ENCODE measurements at places on chromosomes 16 and 17.

DNA sequence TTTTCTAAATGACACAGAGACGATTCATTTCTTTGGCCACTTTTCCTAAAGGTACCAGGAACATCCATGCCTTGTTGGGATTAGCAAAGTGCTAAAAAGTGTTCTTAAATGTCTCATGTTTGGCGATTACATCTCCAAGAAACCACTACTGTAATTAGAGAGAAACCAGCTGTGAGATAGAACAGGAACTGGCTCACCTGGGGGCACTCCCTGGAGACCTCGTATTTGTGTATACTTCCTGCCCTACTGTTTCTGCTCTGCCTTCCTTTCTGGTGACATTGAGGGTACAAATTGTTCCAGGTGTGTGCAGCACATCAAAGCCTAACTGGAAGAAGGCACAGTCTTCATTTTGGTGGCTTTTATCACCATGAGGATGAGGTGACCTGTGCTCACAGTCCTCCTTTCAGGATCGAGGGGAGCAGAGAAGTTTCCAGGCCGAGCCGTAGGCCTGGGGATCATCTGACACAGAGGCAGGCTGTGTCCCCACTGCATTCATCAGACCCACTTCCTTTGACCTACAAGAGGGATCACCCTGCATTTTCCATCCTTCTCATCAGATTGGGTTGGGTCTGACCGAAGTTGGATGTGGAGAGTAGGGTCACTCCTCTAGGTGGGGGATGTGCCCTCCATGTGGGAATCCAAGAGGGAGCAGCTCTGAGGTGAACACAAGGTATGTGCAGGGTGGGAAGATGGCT lies 23.7 kb downstream of the CCL4 start:
- no peak for DNase-seq

DNA sequence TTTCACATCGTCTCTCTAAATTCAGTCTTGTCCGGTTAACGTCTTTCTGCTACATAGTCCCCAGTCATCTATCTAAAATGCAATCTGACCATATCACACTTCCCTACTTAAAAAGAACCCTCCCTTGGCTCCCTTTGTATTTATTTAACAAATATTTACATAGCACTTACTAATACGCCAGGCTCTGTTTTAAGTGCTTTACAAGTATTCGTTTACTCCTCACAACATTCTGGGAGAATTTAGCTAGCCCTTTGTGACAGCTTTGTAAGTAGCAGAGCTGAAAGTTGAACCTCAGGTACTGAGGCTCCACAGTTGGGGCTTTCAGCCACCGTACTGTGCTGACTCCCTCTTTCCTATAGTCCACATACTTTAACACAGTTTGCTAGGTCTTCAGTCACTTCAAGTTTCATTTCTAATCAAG lies 9.2 kb downstream of the PAFAH1B1 start:
- no peak for DNase-seq

DNA sequence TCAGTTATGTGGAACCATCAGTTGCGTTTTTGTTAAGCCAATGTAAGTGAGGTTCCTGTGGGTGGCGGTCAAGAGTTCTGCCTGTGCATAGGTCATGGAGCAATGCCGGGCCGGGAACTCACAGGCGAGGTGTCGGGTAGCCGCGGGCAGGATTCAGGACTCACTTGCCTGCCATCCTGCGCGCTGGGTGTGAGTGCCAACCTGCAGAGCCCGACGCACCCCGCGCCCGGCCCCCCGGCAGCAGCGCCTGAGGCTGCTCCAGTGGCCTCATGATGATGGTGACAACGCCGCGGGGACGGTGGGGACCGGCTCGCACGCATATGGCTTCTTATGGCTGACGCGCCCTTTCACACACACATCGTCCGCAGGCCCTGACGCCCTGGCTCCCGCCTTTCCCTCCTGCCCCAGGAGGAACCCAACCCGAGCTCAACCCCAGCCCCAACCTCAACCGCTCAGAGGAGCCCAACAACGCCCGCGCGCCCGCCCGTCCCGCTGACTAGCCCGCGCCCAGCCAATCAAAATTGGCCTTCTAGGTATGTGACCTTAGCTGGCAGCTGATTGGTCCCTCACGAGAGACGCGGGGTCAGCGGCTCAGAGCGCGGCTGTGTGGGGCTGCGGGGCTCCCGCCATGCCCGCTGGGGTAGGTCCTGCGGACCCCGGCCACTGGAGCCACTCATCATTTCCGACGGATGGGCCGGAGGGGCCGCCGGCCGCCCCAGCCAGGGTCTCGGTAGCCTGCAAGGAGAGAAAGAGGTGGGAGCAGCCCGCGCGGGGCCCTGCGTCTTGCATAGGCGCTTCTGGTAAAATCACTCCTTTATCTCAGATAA lies at the start of gene C16orf95:
C16orf95 (minus strand) TSS at position 470 of the 827 bp plus-strand sequence; CDS start at position 320, 150 bp downstream.
- peak; percentile 97 for DNase-seq

DNA sequence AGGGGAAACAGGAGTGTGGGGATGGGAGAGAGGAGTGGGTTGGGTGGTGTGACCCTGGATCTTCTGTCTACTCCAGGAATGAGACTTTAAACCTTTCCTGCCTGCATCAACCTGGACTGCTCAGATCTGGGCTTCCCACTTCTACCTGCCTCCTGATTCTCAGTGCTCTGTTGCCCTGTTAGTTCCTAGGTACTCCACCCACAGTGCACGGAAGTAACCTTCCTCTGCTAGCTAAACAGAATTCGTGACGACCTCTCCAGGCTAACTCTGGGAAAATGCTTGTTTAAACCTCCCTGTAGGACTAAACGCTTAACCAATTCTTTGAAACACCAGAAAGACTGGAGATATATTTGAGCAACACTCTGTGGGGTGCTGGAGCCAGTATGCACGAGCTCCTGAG lies 83.4 kb upstream of the CLEC3A start:
- no peak for DNase-seq

GRCh38 chr16:89349947-89350633 lies 132.6 kb downstream of the ZNF778 start:
- DNase-seq: no peak

- no peak for DNase-seq
Measured at GRCh38 chr17:42781639-42782165, 1.3 kb downstream of the WNK4 start.

DNA sequence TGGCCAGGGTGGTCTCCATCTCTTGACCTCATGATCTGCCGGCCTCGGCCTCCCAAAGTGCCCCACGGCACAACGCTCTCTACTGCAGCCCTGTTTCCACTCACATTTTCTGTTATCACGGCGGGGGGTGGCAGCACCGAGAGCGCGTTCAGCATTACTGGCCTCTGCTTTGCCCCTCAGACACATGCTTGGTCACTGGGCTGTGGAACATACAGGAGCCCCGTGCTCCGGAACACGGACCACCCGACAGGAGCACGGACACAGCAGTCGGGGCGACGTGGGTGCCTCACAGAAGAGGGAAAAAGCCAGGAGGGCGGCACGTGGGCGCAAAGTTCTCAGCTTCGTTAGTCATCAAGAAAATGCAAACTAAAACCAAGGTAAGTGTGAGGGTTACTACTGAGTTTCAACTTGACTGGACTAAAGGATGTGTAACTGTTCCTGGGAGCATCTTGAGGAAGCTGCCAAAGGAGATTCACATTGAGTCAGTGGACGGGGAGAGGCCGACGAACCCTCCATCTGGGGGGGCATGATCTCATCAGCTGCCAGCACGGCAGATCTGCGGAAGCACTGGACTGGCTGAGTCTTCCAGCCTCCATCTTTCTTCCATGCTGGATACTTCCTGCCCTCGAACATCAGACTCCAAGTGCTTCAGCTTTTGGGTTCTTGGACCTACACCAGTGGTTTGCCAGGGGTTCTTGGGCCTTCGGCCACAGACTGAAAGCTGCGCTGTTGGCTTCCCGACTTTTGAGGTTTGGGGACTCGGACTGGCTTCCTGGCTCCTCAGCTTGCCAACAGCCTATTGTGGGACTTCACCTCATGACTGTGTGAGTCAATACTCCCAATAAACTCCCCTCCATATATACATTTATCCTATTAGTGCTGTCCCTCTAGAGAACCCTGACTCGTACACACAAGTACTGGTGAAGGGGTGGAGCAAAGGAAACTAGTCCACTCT lies 106.8 kb downstream of the ZNF778 start:
- DNase-seq: peak; percentile 62

- no peak for DNase-seq
Measured at GRCh38 chr17:55200904-55201303, 63.9 kb upstream of the HLF start.

- no peak for DNase-seq
Measured at GRCh38 chr16:17151335-17151734, 319.4 kb downstream of the XYLT1 start.

- DNase-seq: no peak
Measured at GRCh38 chr16:66199189-66199588, 167.3 kb upstream of the CDH5 start.

DNA sequence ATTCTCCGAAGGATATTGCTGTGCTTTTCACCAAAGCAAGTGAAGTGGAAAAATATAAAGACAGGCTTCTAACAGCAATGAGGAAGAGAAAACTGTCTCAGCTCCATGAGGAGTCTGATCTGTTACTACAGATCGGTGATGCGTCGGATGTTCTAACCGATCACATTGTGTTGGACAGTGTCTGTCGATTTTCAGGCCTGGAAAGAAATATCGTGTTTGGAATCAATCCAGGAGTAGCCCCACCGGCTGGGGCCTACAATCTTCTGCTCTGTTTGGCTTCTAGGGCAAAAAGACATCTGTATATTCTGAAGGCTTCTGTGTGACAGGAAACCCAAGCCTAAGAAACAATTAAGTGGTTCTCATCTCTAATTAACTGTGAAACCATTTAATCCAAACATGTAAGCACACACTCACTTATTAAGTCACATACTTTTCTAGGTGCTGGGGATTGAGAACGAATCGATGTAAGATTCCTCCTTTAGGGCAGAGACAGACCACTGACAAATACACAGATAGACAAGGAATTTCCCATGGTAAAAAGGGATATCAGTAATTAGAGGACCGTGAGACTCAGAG lies 22.8 kb downstream of the SLFN5 start:
- no peak for DNase-seq

DNA sequence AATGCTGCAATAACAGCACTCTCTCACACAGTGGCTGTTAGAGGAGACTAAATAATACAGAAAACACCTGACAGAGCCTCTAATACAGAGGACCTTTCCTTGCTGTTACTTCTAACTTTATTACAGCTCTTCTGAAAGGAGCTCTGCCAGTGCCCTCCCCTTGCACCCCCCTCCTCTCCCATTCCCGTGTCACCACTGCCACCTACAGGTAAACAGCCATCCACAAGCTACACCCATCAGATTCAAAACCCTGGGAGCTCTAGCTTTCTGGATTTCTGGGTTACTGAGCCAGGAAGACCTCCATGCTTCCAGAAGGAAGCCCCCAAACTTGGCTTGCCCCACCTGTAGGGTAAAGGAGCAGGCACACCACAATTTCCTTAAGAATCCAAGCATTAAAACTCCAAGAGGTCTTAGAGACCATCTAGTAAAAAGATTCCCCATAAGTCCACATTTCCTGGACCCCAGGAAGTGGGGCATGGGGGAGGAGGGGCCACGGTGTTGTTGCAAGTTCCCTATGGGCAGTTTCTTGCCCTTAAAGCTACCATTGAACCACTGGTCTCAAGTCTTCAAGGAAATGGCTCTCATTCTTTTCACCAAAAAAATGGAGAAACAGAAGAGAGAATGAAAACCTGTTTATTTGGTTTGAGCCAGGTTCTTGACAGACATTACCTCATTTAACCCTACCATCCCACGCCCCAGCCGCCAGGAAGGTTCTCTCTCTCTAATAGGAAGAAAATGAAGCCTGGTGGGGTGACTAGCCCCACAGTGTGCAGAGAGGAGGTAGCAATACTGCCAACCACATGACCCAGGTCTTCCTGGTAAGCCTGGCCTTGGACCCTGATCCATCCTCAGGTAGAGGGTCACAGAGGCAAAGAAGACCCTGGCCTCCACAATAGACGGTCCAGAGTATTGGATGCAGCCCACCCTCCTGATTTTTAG lies 52.8 kb downstream of the TOM1L2 start:
- peak; percentile 49 for DNase-seq

- no peak for DNase-seq
Measured at GRCh38 chr16:88078111-88078775, 127.0 kb downstream of the BANP start.

GRCh38 chr16:76650582-76650981 lies 373.4 kb downstream of the CNTNAP4 start:
- no peak for DNase-seq

- DNase-seq: peak; percentile 58
Measured at GRCh38 chr16:31487720-31488467, 5.0 kb downstream of the SLC5A2 start.

- no peak for DNase-seq
Measured at GRCh38 chr16:54397838-54398237, 111.3 kb upstream of the IRX3 start.

GRCh38 chr17:16652847-16653366 lies 743 bp downstream of the ZNF624 start:
- no peak for DNase-seq

DNA sequence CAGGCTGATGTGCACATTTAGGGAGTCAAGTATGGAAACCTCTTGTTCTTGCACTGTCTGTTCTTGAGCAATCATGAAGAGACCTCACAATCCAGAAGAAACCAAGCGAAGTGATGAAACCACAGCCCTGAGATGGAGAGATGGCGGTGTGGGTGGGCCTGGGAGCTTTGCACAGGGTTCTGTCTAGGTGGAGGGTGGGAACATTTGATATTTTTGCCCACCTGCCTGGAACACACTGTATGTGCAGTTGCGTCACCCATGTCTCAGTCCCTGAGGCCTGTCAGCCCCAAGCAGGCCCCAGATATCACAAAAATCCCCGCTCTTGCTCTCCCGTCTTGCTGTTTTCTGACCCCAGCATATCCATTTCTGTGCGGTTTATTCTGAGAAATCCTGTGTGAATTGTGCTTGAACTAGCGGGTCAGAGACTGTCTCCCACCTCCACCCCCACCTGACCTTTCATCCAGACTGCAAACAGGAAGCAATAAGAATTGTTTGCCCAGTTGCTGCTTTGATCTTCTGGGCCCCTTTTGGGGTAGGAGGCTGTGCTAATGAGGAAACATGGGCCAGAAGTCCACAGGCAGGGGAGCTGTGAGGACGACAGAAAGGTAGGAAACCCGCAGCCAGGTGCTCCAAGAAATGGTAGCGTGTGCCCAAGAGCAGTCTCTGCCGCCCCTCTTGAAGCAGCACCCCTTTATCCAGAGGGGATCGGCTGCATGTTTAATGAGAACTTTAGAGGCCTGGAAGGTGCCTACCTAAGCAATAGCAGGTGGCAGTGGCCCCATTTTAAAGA lies 183.8 kb downstream of the CCDC182 start:
- no peak for DNase-seq

Measured in stimulated activated CD4-positive, alpha-beta T cell treated with anti-CD3 and anti-CD28 coated beads, Interleukin-12 subunit alpha, Interleukin-12 subunit beta, amount 100 ng/mL, for 4 hours (primary cell).